ENCODE measurements at places on chromosomes 7 and 10.
A peak's percentile ranks its signal among the peaks of the same experiment; 100 is the strongest.

DNA sequence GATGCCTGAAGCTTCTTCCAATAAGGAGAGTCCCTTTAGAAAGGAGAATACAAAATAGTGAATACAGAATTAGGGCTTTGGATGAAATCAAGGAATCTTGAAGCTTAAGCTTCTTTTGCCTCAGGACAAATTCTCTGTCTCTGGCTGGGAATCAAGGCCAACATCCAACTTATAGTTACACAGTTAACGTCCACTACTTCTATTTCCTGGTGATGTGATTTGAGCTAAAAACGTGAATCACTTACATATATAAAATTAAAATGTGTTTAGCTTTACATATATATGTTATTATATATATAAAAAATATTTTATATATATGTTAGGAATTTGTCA, 11.4 kb upstream of the INPP5F start:
- no peak for DNase-seq

DNA sequence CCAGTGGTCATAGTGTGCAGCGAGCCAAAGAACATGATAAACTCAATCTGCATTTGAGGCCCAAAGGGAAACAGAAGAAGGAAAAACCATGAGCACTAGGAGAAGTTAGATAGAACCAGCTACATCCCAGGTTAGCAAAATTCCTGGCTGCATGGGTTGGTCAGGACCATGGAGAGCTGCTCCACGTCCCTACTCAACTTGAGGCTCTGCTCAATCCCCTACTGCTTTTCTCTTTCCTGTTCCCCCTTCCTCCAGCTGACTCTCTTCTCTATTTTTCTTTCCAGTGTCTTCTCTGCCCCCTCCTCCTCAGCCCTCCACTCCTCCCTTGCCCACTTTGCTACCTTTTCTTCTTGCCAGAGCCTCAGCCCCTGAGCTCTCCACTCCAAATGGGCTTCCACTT, 21.9 kb upstream of the VSIR start:
- no peak for DNase-seq

GRCh38 chr10:132607961-132608495, 70.4 kb downstream of the INPP5A start:
- no peak for DNase-seq

DNA sequence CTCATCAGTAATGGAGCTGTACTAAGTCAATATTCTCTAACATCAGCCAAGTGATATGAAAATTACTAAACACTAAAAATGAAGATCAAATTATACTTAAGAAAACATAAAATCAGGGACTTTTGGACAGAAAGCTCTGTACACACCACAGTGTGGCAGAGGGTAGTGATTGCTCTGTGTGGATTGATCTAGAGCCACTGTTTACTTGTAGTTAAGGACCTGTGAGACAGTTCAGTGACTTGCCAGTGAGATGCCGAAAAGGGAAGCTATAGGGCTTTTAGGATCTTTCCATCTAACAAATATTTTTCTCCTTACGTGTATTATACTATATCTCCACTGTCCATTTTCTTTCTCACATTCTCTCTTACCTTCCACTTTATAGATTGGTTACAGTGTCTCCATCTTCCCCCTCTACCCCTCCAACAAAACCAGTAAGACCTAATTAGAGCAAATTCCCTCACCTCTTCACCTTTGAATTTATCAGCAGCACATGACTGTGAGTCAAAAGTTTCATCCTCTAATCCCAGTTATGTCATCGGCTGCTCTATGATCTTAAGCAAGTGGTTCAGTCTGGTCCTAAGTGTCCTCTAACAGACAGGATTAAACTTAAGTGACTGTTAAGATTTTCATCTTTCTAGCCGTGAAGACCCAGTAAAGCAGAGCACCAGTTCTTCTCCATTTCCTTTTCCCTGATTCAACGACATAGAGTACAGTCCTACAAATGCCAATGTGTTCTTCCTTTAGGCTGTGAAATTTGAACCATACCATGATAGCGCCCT, 6.9 kb downstream of the PIK3CG start:
- DNase-seq, result no peak

- DNase-seq, result no peak
Measured at GRCh38 chr7:136163340-136163801, 186.2 kb upstream of the MTPN start.

DNA sequence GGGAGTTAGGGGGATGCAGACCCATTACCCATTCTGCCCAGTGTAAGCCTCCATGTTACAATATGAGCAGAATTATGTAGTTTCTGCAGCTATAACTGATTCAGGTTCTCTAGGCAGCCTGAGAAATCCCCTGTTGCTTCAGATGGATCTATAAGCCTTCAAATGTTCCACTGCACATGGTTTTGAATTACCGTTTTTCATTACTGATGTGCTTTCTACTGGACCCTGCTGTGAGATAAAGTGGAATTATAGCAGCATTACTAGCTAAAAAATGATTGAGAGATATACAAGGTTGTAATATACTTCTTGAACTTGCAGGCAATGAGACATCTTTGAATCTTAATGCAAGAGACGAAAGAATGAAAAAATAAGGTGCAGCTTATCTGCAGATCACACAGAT, 38.4 kb upstream of the ANAPC16 start:
- DNase-seq, result no peak

GRCh38 chr7:10888861-10889260, 84.8 kb upstream of the PHF14 start:
- DNase-seq, result no peak

GRCh38 chr10:97333601-97334369, 744 bp downstream of the FRAT2 start:
- no peak for DNase-seq

DNA sequence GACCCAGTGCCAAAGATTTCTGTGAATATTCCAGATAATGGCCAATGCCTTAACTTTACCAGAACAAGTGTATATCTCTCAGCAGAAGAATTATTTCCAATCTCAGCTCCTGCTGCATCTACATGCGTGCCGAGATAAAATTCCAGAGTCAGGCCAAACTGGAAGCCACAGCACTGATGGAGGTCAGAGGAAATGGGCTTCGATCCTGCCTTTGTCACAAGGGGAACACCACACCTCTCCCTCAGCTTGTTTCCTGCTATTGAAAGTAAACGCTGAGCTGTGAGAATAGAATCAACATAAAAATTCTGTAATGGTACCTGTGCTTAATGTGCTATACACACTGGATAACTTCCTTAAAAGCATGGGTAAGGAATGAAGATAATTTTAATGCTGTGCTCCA, 255.5 kb downstream of the NEBL start:
- DNase-seq, result no peak

DNA sequence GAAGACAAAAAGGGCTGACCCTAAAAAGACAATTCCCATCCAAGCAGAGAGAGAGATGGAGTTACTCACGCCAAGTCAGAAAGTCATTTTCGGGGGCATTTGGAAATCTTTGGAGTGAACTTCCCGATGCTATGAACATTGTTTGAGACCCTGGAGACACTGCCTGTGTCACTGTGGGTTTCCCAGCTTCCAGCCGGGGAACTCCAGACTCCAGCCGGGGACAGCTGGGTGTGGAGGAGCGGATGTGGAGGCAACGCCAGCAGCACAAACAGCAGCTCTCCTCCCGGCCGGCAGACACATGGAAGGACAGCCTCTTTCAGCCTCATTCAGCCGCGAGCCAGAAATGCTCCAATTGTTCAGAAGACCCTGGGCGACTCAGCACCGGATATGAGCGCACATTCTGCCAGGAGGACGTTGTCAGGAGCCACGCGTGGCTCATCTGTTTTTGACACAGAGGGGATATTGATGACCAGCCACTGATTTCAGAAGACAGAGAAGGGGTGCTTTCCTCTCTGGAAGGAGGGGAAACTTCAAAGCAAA, 97.6 kb downstream of the PRPF18 start:
- DNase-seq, result no peak

GRCh38 chr7:726854-727103, 280 bp downstream of the DNAAF5 start:
- no peak for DNase-seq

DNA sequence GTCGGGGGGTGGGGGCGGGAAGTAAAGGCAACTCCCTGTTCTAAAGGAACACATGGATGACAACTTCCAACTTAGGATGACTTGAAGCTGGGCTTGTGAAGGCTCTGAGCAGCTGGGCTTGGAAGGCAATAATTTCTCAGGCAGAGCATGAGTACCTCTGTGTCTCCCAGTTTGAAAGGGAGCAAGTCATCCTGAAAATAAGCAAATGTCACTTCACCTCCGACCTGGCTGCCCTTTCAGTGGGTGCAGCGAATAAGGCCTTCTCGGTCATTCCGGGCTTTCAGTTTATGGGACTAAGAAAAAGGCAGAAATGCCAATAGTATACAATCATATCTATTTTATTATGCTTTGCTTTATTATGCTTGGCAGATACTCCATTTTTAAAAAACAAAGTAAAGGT, 15.3 kb upstream of the ADAMTS14 start:
- no peak for DNase-seq

GRCh38 chr10:71028066-71028465, 139.7 kb upstream of the PCBD1 start:
- DNase-seq, result no peak

DNA sequence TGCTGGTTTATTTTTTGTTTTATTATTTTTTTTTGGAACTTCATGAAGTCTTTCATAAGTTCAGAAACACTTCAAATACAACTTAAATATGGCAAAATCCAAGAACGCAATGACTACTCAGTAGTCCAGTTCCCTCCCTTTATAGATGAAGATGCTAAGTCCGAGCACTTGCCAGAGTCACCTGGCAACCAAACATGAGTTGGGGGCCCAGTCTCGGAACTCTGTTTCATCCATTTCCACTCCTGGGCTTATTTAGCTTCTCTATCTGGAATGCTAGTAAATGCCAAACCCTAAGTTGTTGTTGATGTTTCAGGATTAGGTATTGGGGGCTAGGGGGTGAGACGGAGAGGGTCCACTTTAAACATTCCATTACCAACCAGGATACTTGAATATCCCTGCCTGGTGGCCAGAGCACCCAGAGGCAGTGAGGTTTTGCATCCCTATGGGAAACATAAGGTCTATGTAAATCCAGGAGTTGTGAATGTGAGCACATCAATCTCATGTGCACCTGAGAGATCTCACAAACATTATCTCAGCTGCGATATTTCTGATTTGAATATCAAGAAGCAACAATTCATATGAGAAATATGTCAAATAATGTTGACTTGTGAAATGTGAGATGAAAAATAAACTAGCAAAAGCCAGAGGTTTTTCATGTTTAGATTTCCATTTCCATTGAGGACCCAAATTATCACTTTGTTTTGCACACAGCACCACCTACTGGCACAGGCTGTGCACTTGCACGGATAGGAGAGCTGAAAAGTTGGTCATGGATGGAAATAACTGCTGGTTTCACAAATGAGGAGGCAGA, 129.3 kb downstream of the PKD1L1 start:
- peak; percentile 23 for DNase-seq

Data from GOT3 (cell line).